Activated naive CD8-positive, alpha-beta T cell treated with anti-CD3 and anti-CD28 coated beads for 36 hours (primary cell): ENCODE measurements at places on chromosomes 12 and 14. TPM values are rescaled to one million over a fixed set of nuclear protein-coding genes. Genes with fewer than 3 reads are reported as not detected.

DNA sequence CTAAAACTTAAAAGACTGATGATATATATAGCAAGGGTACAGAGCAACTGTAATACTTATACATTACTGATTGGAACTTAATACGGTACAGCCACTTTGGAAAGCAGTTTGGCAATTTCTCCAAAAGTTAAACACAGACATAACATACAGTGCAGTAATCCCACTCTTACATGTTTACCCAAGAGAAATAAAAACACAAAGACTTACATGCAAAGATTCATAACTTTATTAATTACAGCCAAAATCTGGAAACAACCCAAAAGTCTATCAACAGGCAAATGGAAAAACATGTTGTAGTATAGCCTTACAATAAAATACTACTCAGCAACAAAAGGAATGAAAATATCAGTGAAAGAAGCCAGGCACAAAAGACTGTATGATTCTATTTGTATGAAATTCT, 84.6 kb downstream of the GARIN6 start:
- H3K36me3 ChIP-seq: no peaks in the 10 kb centered on the region
- H3K27ac ChIP-seq: no peak overlapping the region
- no peaks in the 10 kb centered on the region for H3K4me1 ChIP-seq
- H3K4me3 ChIP-seq: no peak overlapping the region
- H3K27me3 ChIP-seq: no peaks in the 10 kb centered on the region

- H3K36me3 ChIP-seq: peaks cover 4% of the 10 kb centered on the region
- DNase-seq: no peak
- H3K27ac ChIP-seq: peak overlapping the region; percentile 88
- H3K27me3 ChIP-seq: no peaks in the 10 kb centered on the region
- peak overlapping the region; percentile 49 for H3K4me3 ChIP-seq
Measured at GRCh38 chr12:662566-663292, 516 bp downstream of the NINJ2 start.

- H3K4me1 ChIP-seq: no peaks in the 10 kb centered on the region
- peaks cover 7% of the 10 kb centered on the region for H3K27me3 ChIP-seq
- DNase-seq: no peak
- no peak overlapping the region for H3K4me3 ChIP-seq
- no peak overlapping the region for H3K27ac ChIP-seq
- H3K36me3 ChIP-seq: no peaks in the 10 kb centered on the region
Measured at GRCh38 chr12:116657921-116658495, 79.9 kb downstream of the SPRING1 start.

Gene FAIM2
- 0.60 TPM for total RNA-seq

DNA sequence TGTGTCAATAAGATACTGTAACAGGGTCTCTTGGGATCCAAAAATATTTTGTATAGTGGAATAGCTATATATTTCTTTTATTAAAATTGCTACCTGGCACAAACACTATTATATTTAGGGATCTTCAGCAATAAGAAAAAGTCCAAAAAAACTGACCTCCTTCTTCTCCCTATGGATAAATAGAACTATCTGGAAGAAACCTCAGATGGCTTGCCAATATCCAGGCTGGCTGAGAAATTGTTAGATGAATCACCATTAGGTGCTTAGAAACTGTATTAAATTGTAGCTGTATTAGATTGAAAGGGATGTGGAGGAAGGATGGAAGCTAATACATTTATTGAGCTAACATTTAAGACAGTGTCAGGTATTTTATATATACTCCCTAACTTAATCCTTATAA, 66.0 kb downstream of the SLC38A6 start:
- H3K27me3 ChIP-seq: no peaks in the 10 kb centered on the region
- H3K4me3 ChIP-seq: no peak overlapping the region
- no peaks in the 10 kb centered on the region for H3K4me1 ChIP-seq
- H3K36me3 ChIP-seq: no peaks in the 10 kb centered on the region
- DNase-seq: no peak
- no peak overlapping the region for H3K27ac ChIP-seq

GRCh38 chr14:22555384-22556011, 33.5 kb downstream of the DAD1 start:
- peak; percentile 74 for DNase-seq
- H3K4me1 ChIP-seq: peaks cover 88% of the 10 kb centered on the region
- peaks cover 54% of the 10 kb centered on the region for H3K36me3 ChIP-seq
- H3K4me3 ChIP-seq: peak overlapping the region; percentile 85
- H3K27ac ChIP-seq: peak overlapping the region; percentile 97

GRCh38 chr12:29320295-29321085, 60.5 kb downstream of the ERGIC2 start:
- H3K36me3 ChIP-seq: peaks cover 24% of the 10 kb centered on the region
- H3K27me3 ChIP-seq: no peaks in the 10 kb centered on the region
- no peak overlapping the region for H3K4me3 ChIP-seq
- no peak for DNase-seq
- peaks cover 16% of the 10 kb centered on the region for H3K4me1 ChIP-seq

DNA sequence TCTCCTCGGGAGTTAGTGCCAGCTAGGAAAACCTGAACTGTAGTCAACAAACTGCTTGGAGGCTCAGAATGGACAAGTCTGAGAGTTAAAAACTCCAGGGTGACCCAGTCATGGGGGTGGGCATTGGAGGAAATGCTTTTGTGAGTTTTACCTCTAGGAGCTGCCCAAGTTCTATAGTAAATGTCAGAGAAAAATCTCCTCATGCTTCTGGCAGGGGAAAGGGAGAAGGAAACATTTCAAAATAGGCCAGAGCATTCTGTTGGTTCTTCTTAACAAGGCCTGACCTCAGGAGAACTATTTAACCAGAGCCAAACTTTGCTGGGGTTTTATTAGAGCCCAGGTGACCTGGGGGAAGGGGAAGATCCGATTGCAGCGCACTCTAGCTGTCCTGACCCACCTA, 12.3 kb downstream of the NINJ2 start:
- H3K4me1 ChIP-seq: peaks cover 9% of the 10 kb centered on the region
- no peak overlapping the region for H3K27ac ChIP-seq
- no peak overlapping the region for H3K4me3 ChIP-seq

- no peaks in the 10 kb centered on the region for H3K4me1 ChIP-seq
- no peaks in the 10 kb centered on the region for H3K27me3 ChIP-seq
- no peaks in the 10 kb centered on the region for H3K36me3 ChIP-seq
- no peak overlapping the region for H3K4me3 ChIP-seq
- no peak for DNase-seq
Measured at GRCh38 chr14:54554401-54554800, 12.5 kb upstream of the SAMD4A start.

Gene CSRNP2
- total RNA-seq: 10.9 TPM

GRCh38 chr12:111314953-111315539, 53.8 kb downstream of the PHETA1 start:
- H3K4me3 ChIP-seq: no peak overlapping the region
- DNase-seq: no peak
- H3K4me1 ChIP-seq: peaks cover 4% of the 10 kb centered on the region

- peaks cover 24% of the 10 kb centered on the region for H3K36me3 ChIP-seq
- peak; percentile 58 for DNase-seq
- H3K4me3 ChIP-seq: no peak overlapping the region
- no peaks in the 10 kb centered on the region for H3K27me3 ChIP-seq
Measured at GRCh38 chr12:4148418-4149056, 125.0 kb upstream of the CCND2 start.

GRCh38 chr12:122473543-122474323, 27.0 kb downstream of the ZCCHC8 start:
- H3K4me3 ChIP-seq: no peak overlapping the region
- peaks cover 27% of the 10 kb centered on the region for H3K4me1 ChIP-seq
- peak; percentile 73 for DNase-seq
- H3K27ac ChIP-seq: peak overlapping the region; percentile 78
- H3K36me3 ChIP-seq: peaks cover 32% of the 10 kb centered on the region

GRCh38 chr12:31390991-31391390, 65.0 kb upstream of the SINHCAF start:
- no peak overlapping the region for H3K4me3 ChIP-seq
- H3K27me3 ChIP-seq: peaks cover 3% of the 10 kb centered on the region
- no peak for DNase-seq
- H3K27ac ChIP-seq: no peak overlapping the region
- no peaks in the 10 kb centered on the region for H3K36me3 ChIP-seq

Gene PRIMA1
- total RNA-seq: not detected

Gene NFATC4
- 1.1 TPM for total RNA-seq

Gene EMP1
- 4.4 TPM for total RNA-seq

DNA sequence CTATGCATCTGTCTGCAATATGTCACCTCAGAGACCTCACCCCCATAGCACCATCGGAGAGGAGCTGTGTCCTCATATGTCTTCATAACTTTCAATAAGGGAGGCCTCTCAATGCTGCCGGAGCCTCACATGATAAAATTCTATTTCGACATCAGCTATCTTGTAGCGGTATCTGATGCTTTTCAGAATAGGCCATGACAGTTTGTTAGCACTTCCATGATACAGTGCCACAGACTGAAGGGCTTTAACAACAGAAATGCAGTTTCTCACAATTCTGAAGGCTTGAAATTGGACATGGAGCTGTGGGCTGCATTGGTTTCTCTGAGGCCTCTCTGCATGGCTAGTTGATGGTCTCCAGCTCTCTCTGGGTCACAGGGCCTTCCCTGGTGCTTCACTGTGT, 125.0 kb upstream of the PZP start:
- DNase-seq: no peak
- H3K4me1 ChIP-seq: peaks cover 7% of the 10 kb centered on the region
- no peak overlapping the region for H3K4me3 ChIP-seq
- no peak overlapping the region for H3K27ac ChIP-seq
- H3K36me3 ChIP-seq: peaks cover 25% of the 10 kb centered on the region
- H3K27me3 ChIP-seq: no peaks in the 10 kb centered on the region

GRCh38 chr12:49349266-49349665, 2.6 kb downstream of the DNAJC22 start:
- H3K27me3 ChIP-seq: peaks cover 91% of the 10 kb centered on the region
- H3K4me3 ChIP-seq: no peak overlapping the region
- peaks cover 23% of the 10 kb centered on the region for H3K4me1 ChIP-seq
- H3K36me3 ChIP-seq: no peaks in the 10 kb centered on the region

GRCh38 chr12:56082967-56083366, 3.0 kb downstream of the ERBB3 start:
- peaks cover 10% of the 10 kb centered on the region for H3K4me1 ChIP-seq
- peaks cover 14% of the 10 kb centered on the region for H3K27me3 ChIP-seq
- no peak overlapping the region for H3K4me3 ChIP-seq
- no peaks in the 10 kb centered on the region for H3K36me3 ChIP-seq
- DNase-seq: no peak
- H3K27ac ChIP-seq: no peak overlapping the region

GRCh38 chr12:102883204-102883799, 33.7 kb downstream of the PAH start:
- no peak overlapping the region for H3K4me3 ChIP-seq
- H3K27me3 ChIP-seq: peaks cover 15% of the 10 kb centered on the region
- H3K36me3 ChIP-seq: no peaks in the 10 kb centered on the region

Gene ACRBP
- 0.86 TPM for total RNA-seq

Gene FOS
- 20.0 TPM for total RNA-seq

DNA sequence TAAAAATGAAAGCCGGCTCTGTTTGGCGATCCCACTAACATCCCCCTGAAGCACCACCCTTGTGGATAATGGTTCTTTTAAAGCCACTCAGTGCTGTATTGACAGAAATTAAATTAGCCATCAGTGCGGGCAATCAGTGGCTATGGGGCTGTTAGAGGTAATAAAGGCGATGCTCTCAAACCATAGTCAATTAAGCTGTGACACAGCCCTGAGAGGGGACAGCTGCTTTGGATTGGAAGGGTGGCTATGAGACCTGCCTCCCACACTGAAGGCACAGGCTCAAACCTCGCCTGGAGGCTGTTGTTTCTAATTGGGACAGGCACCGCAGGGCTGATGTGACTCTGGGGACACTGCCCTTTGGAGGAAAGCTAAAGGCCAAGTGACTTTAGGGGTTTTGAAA, 562.2 kb downstream of the VRK1 start:
- H3K4me1 ChIP-seq: no peaks in the 10 kb centered on the region
- no peaks in the 10 kb centered on the region for H3K36me3 ChIP-seq
- no peaks in the 10 kb centered on the region for H3K27me3 ChIP-seq
- no peak overlapping the region for H3K27ac ChIP-seq

Gene FOXG1
- total RNA-seq: not detected

DNA sequence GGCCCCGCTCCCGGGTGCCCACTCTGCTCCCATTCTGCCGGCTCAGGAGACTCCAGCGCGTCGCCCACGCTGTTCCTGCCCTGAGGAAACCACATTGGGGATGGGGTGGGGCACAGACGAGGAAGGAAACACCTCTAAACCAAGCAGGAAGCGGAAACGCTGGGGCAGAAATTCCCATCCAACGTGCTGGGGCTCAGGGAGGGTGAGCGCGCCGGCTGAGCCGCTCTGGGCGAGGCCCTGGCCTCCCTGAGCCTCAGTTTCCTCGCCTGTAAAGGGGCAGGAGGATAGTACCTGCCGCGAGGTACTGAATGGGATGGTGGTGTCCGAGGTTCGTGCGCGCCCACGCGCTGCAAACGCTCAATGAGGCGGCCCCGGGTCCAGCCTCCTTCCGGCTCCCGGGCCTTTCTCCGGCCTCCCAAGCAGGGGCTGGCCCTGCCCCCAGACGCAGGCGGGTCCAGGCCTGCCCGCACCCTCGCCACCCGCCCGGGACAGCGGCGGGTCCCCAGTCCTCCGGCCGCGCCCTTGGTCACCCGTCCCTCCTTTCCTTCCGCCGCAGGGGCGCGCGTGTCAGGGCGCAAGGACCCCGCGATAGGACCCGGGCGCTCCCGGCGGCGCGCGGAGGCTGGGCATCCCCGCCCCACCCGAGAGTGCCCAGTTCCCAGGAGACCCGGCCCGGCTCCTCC, 673 bp downstream of the BEGAIN start:
- peak; percentile 47 for DNase-seq
- H3K4me1 ChIP-seq: no peaks in the 10 kb centered on the region
- H3K36me3 ChIP-seq: no peaks in the 10 kb centered on the region
- H3K27ac ChIP-seq: no peak overlapping the region
- peaks cover 20% of the 10 kb centered on the region for H3K27me3 ChIP-seq
- peak overlapping the region; percentile 74 for H3K4me3 ChIP-seq

Gene KRT79
- total RNA-seq: 0.96 TPM

GRCh38 chr12:103745962-103746361, 95.1 kb downstream of the NT5DC3 start:
- H3K27ac ChIP-seq: no peak overlapping the region
- no peak overlapping the region for H3K4me3 ChIP-seq
- no peak for DNase-seq
- H3K36me3 ChIP-seq: no peaks in the 10 kb centered on the region
- no peaks in the 10 kb centered on the region for H3K4me1 ChIP-seq
